Memory B cell (primary cell): ENCODE measurements at places on chromosomes 7 and 10.

DNA sequence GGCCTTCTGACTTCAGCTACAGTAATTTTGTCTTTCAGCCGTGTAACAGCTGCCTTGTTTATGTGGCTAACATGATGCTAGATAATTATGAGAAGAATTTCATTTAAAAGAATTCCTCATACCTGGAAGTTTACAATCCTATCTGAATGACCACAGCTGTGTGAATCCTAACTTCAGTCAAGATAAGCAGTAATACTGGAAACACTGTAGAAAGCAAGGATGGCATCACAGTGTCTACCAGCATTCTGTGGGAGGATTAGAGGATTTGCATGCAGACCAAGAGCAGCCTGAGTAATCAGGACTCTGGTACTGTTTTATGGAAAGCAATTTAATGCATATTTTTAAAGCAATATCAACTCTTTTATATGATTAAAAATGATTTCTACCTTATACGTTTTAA lies 282.4 kb downstream of the EXOC4 start:
- no peak for DNase-seq

GRCh38 chr7:113710310-113711096 lies 208.3 kb downstream of the PPP1R3A start:
- peak; percentile 24 for DNase-seq

- DNase-seq: no peak
These were observed 45.6 kb upstream of the SGCE start for GRCh38 chr7:94701555-94701973.

DNA sequence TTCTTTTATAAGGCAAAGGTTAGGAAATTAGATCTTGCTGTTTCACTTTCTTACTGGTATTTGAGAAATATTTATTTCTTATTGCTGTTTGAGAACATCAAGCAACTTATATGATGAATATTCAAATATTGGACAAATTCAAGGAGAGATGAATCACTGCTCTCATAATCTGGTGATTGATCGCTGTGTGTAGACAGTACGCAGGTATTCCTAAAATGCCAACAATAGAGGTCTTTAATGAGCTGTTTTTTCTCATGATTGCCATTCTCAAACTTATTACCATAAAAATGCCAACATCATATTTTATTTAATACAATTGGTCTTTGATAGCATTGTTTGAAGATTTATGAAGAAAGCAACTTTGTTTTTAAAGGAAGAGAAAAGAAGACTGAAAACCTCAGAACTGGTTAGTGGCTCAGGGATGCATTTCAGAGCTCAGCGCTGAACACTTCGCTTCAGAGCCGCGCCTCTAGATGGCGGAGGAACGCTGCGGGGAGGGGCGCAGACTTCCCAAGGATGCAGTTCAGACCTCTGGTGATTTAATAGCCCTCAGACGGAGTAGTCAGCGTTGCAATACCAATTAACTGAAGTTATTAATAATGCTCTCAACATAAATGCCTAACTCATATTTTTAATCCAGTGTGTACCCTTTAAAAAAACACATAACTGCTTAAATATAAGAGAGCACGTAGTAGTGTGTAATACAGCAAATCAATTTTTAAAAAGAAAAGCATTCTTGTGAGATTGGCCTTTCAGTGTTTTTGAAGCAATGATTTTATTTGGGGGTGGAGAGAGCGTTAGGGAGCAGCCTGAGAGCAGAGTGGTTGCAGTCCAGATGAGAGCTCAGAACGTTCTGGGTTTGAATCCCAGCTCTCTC lies 38.5 kb upstream of the STEAP4 start:
- no peak for DNase-seq

GRCh38 chr7:75854233-75854632 lies 24.6 kb upstream of the RHBDD2 start:
- DNase-seq: no peak

- DNase-seq: no peak
These were observed 28.9 kb downstream of the POR start for GRCh38 chr7:75943864-75944263.

- DNase-seq: no peak
These were observed 4.1 kb upstream of the TAS2R5 start for GRCh38 chr7:141785706-141786552.

- no peak for DNase-seq
These were observed 7.6 kb downstream of the ARMC10 start for GRCh38 chr7:103082497-103082896.

DNA sequence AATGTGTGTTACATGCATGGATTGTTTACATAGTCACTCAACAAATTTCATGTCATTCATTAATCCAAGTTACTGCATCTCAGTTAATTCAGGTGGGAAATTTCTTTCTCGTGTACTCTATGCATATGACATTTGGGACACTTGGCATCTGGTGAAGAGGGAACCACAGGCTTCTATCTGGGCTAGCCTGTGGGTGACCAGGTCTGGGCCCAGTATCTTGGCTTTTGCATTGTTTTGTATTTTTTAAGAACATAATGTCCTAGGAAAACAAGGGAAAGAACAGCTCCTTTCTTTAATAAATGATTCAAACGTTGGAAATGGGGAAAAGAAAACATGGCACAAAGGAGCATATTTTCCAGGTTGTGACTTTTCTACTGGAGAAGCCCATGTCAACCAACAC lies 331.1 kb downstream of the WDR11 start:
- no peak for DNase-seq

DNA sequence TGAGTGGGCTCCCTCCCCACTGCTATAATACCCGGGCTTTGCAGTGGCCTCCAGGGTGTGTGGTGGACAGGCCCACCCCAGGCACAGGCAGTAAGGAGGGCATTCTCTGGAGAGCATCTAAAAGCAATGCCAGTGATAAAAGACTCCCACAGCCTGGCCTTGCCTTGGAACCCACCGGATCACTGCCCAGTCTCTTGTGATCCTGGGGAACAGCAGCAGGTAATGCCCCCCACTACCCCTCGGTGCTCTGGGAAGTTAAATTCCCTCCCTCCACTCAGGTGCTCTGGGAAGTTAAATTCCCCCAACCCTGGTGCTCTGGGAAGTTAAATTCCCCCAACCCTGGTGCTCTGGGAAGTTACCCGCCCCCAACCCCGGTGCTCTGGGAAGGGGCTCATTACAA lies 565.2 kb downstream of the TCERG1L start:
- DNase-seq: no peak

DNA sequence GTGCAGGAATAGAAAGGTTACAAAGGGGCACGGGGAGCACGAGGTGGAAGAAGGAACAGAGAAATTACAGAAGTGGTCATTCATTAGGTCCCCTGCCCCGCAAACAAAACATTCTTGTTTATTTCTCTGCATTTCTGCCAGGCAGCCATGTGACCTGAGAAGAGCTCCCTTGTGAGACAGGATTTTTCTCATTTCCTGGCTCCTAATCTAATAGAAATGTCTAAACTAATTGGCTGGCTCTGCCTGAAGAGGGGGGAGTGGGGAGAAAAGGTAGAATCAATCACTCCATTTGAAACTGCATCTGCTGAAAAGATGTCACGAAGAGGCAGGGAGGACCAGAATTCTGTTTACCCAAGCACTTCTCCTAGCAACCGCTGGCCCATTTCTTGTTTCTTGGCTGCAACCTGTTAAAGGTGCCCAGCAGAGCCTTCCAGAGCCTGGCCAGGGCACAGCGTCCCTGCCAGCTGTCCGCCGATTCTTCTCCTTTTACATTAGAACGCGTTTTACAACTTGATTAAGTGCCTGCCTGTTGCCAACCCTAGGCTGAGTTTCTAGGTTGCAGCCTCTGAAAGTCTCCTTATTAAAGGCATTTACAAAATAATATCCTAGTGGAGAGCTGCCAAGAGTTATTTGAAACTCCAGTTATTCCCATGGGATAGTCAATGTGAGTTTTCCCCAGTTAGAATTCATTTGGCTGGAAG lies 1227.6 kb downstream of the TYW1 start:
- DNase-seq: no peak

- no peak for DNase-seq
These were observed 162.3 kb downstream of the INHBA start for GRCh38 chr7:41540601-41541000.

DNA sequence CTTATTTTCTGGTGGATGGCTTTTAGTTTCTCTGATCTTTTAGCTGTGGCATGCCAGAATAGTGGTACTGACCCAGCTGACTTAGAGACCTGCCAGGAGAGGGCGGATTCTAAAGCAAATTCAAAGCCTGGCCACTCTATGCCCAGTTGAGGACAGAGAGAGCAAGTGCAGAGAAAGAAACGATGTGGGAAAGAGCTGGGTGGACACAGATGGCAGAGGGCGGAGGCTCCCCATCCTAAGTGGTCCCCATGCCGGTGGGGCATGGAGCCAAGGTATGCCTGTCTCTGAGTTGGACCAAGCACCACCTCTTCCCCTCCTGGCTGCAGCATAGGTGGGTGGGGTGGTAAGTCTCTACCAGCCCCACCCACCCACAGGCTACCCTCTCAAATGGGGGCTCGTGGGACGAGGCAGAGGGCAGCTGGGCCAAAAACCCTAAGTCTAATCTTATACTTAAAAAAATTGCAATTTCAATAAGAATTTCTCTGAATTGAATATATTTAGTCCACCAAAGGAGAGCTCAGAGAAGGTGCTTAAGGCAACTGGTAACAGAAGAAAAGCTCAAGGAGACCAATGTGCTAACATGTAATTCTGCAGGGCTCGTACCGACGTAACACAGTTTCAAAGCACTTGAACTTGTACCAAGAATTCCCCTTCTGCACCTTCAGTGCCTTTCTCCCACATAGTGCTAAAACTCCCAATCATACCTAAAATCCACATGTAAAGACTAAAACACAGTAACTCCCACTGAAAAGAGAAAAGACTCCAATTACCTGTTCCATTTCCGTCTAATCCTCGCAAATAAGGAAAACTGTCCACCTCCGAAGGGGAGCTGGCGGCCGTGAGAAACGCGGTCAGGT lies 85.7 kb upstream of the NMT2 start:
- DNase-seq: no peak

DNA sequence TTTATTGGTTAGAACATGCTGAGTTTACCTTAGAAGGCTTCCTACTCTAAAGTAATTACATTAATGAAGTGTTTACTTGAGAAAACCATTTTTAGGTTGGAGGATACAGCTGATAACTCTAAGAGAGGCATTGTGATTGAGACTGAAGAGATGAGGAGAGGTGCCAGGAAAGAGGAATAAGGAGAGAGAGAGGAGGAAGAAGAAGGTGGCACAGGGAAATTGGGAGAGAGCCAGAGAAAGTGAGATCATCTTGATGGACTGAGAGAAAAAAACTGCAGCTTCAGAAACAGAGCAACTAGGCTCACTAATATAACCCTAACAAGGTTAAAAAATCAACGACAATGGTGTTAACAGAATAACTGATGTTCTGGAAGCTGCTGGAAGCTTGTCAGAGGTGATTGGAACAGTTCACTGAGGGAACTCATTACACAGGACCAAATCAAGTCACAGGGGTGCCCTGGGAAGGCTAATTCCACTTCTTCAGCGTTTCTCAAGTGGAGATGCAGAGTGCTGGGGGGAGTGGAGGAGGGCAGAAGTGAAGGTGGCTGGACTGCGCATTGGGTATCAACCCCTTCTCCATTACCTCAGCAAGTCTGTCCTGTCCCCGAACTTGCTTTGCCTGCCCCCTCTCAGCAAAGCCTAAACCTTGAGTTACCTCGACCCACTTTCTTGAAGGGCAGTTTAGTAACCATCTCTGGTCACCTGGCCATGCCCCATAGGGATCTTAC lies 6.9 kb upstream of the SORBS1 start:
- DNase-seq: no peak

DNA sequence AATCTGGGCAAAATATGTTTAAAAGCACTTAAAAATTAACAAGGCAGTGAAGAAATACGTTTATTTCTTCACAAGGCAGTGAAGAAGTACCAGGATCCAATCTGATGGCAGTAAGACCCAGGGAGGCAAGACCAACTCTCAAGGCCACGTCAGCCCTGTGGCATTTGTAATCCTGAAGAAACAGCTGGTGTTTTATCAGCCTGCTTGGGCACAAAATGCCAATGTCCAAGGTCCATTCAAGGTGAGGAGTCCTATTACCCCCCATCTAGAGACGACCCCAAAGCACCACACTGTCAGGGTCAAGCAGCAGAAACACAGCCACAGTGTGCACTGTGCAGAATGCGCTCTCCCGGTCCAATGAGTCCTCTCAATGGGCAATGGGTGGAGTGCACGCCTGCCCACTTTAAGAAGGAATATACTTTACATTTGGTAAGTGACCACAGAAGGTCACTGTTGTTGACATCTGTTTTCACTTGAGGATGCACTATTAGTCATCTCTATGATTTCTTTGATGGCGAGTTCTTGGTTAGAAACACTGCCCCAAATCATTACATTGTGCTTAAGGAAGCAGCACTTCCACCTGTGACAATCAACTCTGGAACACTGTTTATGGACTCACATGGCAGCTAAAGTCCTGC lies 12.8 kb downstream of the CPXM2 start:
- DNase-seq: no peak

DNA sequence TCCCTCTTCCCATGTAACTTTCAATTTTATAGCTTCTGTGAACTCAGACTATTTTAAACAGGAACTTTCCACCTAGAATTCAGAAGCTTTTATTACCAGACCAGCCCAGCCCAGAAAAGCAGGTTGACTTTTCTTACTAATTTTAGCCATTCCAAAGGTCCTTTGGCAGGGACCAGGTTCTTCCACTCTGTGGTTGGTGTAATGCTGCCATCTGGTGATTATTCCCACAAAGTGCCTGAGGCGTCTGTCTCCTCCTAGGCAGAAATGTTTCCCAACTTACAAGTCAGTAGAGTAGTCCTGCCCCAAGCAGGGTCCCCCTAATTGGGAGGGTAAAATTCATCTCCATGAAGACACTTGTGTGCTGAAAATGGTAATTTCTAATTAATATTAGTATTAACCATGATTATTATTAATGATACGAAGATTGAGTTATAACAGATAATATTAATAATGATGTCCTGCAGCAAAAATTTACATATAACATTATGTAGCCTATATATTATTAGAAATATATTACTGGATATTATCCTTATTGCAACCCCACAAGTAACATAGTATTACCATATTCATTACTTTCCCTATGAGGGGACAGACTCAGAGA lies 53.0 kb upstream of the PPP1R17 start:
- DNase-seq: no peak

GRCh38 chr10:33229252-33229948 lies 105.1 kb downstream of the NRP1 start:
- DNase-seq: no peak

- DNase-seq: no peak
These were observed 5.8 kb downstream of the TMEM184A start for GRCh38 chr7:1550005-1550845.

GRCh38 chr7:32616625-32617024 lies 121.3 kb downstream of the AVL9 start:
- DNase-seq: no peak

DNA sequence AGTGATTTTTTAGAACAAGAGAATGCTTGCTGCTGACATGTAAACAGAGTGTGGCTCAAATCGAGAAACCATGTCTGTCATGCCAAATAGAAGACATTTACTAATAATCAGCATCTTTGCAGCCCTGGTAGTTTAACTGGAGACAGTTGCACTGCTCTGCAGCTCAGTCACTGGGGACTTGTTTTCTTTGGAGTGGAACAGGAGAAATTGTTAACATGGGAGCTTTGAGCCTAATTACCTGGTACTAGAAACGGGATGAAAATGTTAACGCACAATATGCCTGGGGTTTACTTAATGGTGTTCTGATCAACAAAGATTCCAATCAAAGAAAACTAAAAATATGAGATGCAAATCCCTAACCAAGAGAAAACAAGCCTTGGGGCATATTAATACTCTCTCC lies 153.5 kb downstream of the NRP1 start:
- no peak for DNase-seq
